NCI-H1694 treated with DMSO at 0.1 percent for 48 hours (cell line): ENCODE measurements at places on chromosomes 11 and 22.

- DNase-seq = no peak
Observed at GRCh38 chr11:110268441-110268840, 28.0 kb downstream of the RDX start.

DNA sequence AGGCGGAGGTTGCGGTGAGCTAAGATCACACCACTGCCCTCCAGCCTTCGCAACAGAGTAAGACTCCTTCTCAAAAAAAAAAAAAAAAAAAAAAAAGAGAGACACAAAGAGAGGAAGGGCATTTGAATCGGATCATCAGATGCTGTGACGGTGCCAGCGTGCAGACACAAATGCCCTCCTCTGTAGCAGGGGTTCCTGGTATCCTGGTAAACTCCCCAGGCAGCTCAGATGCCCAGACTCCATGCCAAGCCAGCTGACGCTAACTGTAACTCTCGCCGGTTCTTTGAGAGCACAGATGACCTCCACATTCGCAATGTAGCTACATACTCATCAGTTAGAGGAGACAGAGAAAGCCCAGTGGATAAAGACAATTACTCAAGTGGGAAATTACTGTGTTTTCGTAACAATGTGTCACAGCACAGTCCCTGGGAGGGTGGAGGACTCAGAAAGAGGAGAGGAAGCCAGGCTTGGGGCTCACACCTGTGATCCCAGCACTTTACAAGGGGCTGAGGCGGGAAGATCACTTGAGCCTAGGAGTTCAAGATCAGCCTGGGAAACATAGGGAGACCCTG lies 153.1 kb downstream of the BRD1 start:
- no peak for DNase-seq

DNA sequence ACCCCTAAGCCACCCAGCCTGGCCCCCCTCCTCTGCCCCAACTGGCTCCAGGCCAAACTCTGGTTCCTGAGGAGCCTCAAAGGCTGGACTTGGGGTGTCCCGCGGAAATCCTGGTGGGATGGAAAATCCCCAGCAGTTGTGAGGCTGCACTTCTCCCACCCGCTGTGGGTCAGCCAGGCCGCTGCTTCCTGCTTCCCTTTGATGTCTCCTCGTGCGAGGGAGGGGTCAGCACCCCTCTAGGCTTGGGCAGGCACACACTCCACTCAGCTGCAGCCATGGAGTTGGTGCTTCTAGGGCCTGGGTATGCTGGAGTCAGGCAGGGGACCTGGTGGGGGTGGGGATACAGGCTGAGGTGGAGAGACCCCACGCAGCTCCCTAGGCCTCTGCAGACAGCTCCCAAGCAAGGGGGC lies 12.0 kb downstream of the KCNQ1OT1 start:
- no peak for DNase-seq

GRCh38 chr11:73995731-73996130 lies 13.1 kb upstream of the UCP2 start:
- DNase-seq = no peak

DNA sequence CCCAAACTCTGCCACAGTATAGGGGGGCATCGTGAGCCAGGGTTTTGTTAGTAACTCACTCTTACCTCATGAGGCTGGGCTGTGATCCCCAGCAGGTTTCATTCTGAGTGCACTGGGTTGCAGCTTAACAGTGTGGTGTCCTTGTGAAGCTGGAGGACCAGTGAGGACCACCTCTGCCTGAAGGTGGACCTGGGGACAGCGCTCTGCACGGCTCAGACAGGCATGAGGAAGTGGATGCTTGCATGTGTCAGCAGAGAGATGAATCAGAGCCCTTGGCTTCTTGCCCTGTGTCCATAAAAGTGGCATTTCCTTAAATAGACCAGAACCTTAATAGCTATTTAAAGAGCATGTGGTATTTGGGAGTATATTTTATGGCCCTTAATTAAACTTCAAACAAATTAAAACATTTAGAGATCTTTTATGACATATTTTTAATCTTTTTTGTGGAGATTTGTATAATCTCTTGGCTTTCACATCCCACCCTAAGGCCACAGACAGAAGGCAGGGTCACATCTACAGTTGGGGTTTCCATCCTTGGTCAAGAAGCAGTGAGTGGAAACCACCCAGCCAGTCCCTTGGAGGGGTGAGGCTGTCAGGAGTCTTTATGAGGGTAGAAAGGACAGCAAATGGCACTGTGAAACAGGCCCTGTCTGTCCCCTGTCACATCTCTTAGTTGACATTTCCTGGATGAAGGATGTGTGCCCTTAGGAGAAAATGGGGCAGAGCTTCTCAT lies 24.8 kb upstream of the ADORA2A start:
- peak; percentile 11 for DNase-seq

- no peak for DNase-seq
Observed at GRCh38 chr11:115207916-115208315, 296.3 kb downstream of the CADM1 start.

DNA sequence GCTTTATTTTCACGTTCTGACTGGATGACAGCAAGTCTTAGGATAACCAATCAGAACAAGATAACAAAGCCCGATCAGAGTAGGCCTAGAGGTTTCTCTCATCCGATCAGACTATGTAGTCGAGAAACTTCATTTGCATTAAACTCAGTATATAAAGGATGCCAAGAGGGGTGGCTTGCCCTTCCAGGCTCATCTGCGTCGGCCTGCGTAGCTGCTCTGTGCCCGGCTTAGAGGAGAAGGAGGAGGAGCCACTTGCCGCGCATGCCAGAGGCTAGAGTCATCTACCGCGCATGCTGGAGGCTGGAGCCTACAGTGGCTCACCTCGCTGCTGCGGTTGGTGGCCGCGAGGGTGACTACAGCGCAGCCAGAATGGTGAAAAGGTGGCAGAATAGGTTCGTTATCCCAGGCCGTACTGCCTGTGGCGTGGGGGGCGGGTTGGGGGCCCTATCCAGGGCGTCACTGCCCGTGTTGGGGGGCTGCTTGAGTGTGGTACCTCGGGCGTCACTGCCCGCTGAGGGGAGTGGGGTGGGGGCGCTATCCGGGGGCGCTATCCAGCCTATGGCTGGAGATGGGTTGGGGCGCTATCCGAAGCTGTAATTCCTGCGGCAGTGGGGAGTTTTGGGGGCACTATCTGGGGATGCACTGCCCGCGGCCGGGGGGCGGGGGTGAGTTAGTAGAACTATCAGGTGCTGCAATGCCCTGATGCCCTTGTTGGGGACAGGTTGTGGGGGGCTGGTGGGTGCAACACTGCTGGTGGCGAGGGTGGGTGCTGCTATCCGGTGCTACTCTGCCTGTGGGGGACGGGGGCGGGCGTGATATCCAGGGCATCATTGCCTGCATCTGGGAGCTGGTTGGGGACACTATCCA lies at the start of gene RFPL2:
RFPL2 (minus strand) TSS at position 218 of the 867 bp plus-strand sequence. CDS start 2,622 bp downstream, outside the sequence.
- DNase-seq = peak; percentile 93

- DNase-seq = no peak
Observed at GRCh38 chr11:75659836-75660235, 9.0 kb downstream of the MAP6 start.

- no peak for DNase-seq
Observed at GRCh38 chr11:61173456-61173855, 12.2 kb upstream of the VPS37C start.

DNA sequence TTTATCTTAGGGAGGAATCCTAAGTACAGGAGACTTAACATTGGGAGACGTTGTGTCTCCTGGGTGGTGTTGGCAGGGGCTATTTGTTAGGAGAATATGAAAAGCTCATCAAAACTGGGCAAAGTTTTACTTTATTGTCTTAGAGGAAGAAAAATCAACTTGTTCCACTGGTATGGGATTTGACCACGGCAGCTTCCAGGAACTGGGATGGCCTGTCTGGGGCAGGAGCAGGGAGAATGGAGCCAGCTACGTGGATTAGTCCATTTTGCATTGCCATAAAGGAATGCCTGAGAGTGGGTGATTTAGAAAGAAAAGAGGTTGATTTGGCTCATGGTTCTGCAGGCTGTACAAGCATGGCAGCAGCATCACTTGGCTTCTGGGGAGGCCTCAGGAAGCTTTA lies 198.4 kb downstream of the ADAMTS15 start:
- no peak for DNase-seq

DNA sequence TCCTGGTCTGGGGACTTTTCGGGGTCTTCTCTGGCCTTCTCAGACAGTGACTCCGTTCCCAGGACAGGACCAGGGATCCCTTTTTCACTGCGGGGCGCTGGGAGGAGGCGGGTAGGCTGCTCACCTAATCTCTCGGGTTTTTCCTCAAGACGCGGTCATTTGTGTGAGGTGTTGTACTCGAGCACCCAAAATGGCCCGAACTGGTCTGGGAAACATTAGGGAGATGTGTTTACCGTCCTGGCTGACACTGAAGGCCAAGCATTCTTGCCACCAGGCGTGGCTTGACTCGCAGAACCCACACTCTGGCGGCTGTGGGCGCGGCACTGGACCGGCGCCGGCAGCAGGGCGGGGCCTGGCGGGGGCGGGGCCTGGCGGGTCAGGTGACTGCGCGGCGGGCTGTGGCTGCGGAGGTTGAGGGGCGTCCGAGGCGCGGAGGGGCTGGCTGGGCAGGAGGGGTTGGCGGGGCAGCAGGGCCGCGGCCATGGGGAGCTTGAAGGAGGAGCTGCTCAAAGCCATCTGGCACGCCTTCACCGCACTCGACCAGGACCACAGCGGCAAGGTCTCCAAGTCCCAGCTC lies at the start of gene SWAP70:
SWAP70 (plus strand) TSS at position 379 of the 577 bp plus-strand sequence; CDS start at position 482, 103 bp downstream.
- peak; percentile 9 for DNase-seq

- DNase-seq = no peak
Observed at GRCh38 chr11:87304412-87304811, 266.7 kb downstream of the TMEM135 start.

GRCh38 chr11:62398011-62398994 lies 20.5 kb upstream of the SCGB1A1 start:
- DNase-seq = no peak

DNA sequence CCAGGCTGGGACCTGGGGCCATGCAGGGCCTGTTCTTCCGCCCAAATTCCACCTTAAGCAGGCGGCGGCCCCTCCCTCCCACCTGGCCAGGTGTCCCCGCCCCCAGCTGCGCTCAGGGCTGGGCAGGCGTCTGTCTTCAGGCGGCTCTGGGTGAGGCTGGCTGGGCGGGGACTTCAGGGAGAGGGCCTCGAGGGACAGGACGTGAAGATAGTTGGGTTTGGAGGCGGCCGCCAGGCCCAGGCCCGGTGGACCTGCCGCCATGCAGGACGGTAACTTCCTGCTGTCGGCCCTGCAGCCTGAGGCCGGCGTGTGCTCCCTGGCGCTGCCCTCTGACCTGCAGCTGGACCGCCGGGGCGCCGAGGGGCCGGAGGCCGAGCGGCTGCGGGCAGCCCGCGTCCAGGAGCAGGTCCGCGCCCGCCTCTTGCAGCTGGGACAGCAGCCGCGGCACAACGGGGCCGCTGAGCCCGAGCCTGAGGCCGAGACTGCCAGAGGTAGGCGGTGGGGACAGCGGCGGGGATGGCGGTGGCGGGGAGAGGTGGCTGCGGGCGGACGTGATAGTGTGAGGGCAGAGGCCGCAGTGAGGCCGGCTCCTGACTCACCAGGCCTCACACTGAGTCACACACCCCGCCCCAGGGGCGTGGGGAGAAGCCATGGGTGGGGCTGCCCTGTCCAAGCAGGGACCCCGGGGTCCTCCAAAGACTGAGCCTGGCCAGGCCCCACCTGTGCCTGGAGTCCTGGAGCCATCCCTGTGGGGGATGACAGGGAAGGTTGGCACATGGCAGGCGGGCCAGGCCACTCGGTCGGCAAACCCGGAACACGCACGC lies at the start of gene PKP3:
PKP3 (plus strand) TSS at position 176 of the 824 bp plus-strand sequence; CDS start at position 260, 84 bp downstream.
- no peak for DNase-seq

- DNase-seq = no peak
Observed at GRCh38 chr11:619628-620050, 3.9 kb upstream of the IRF7 start.

GRCh38 chr11:126683766-126684728 lies 316.5 kb downstream of the KIRREL3 start:
- no peak for DNase-seq

GRCh38 chr11:61546663-61547062 lies 34.2 kb downstream of the SYT7 start:
- DNase-seq = no peak

- DNase-seq = no peak
Observed at GRCh38 chr22:16973591-16974297, 34.3 kb downstream of the GAB4 start.

- no peak for DNase-seq
Observed at GRCh38 chr11:6557761-6558674, 45.4 kb downstream of the RRP8 start.

DNA sequence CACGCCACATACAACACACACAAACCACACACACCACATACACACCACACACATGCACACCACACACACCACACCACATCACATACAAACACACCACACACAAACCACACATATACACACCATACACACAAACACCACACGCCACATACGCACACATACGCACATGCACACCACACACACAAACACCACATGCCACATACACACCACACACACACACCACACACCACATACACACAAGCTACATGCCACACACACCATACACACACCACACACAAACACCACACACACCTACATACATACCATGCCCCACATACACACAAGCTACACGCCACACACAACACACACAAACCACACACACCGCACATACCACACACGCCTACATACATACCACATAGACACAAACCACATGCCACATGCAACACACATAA lies 15.7 kb upstream of the TH start:
- DNase-seq = no peak

GRCh38 chr11:110795112-110795624 lies 82.9 kb upstream of the ARHGAP20 start:
- DNase-seq = no peak

GRCh38 chr11:64770120-64770519 lies 8.2 kb downstream of the SF1 start:
- DNase-seq = no peak

DNA sequence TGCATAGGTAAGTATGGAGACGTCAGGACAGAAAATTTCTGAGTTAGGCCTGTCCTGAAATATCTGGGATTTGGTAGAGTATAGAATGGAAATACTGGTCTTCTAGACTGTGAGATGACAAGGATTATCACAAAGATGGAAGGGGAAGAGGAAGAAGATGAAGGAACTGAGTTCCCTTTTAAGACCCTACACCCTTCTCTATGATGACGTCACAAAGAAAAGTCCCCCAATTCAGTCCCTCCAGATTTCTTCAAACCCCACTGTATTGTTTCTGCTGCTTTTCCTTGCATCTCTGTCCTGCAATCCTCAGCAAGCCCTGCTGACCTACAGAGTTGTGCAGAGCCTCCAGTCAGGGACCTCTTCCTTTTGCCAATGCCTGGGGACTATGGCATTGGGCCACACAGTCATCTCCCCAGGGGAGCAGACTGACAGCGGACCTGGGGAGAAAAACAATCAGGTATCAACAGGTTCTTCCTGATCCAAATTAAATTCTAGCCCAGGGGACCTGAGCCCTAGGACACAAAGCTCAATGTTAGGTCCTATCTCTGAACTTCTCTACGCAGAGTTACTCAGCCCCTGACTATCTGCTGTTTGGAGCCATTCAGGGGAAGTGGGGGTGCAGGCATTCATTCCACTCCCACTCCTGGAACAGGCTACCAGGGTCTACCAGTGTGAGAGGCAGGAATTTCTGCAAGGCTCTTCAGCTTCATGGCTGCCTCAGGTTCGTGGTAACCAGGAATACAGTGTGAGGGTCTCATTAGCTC lies 49.2 kb upstream of the POU2AF1 start:
- DNase-seq = no peak
